ENCODE measurements at places on chromosomes 16 and 17.

DNA sequence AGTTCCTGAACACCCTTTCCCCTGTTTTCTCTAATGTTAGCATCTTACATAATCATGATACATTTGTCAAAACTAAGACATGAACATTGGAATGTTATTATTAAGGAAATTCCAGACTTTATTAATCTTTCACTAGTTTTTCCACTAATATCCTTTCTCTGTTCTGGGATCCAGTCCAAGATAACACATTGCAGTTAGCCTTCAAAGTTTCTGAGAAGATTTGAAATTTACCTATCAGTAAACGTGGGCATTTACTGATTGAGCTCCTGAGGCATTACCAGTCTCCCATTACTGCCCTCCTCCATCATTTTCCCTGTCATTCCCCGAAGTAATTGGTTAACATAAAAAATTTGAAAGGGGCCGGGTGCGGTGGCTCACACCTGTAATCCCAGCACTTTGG lies 5.7 kb upstream of the CD300LG start:
- DNase-seq = no peak

GRCh38 chr17:39151943-39152818 lies 744 bp upstream of the PLXDC1 start:
- DNase-seq = no peak

DNA sequence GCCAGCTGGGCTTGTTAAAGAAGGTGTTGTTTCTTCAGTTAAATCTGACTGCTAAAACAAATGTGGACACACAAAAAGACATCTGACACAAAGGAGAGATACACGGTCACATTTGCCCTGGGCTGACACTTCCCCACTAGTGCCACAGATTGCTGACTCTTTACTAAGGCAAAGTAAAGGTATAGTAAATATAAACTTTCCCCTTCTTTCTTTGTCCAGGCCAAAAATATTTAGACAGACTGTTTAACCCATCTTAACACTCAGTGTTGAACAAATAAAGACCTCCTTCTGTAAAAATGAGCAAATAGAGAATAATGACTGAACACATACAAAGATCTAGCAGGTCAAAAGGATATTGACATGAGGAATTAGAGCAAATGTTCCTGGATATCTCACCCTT lies 58.4 kb downstream of the SCNN1G start:
- DNase-seq = no peak

- no peak for DNase-seq
These were observed 7.1 kb downstream of the COPZ2 start for GRCh38 chr17:48030531-48030930.

- peak; percentile 83 for DNase-seq
These were observed 40.3 kb upstream of the CCNF start for GRCh38 chr16:2388875-2389433.

- no peak for DNase-seq
These were observed 42.8 kb downstream of the RAB11FIP3 start for GRCh38 chr16:468068-468821.

- DNase-seq = no peak
These were observed 8.6 kb upstream of the DDX52 start for GRCh38 chr17:37651849-37652248.

- DNase-seq = no peak
These were observed 14.5 kb downstream of the ZFHX3 start for GRCh38 chr16:73033271-73033998.

GRCh38 chr16:14564323-14564722 lies 65.7 kb downstream of the PARN start:
- DNase-seq = no peak

DNA sequence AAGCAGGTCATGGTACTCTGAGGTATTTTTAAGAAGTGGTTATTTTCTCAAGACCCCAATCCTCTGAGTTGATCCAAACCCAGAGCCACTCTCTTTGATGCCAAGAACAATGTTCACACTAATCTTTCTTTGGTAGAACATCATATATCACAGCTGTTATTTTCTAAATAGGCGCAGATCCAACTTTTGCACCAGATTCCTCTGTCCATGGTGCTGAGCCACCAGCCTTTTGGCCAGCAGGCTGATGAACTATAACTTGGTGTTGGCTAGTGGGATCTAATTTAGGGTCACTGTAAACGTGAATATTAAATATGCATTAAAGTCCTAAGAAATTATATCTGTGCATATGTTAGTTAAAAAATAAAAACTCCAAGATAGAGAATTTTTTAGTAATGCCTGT lies 7.0 kb upstream of the ZKSCAN2 start:
- peak; percentile 9 for DNase-seq

GRCh38 chr17:51954232-51954765 lies 204.2 kb downstream of the CA10 start:
- DNase-seq = no peak

- DNase-seq = no peak
These were observed 146.8 kb downstream of the CLEC16A start for GRCh38 chr16:11091021-11091785.

DNA sequence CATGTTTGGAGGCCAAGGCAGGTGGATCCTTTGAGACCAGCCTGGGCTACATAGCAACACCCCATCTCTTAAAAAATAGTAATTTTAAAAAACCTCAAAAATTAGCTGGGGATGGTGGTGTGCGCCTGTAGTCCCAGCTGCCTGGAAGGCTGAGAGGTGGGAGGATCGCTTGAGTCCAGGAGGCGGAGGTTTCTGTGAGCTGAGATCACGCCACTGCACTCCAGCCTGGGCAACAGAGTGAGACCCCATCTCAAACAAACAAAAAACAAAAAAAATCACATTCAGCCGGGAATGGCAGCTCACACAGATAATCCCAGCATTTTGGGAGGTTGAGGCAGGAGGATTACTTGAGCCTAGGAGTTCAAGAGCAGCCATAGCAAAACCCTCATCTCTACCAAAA lies 16.4 kb upstream of the YWHAE start:
- DNase-seq = no peak

GRCh38 chr17:7440113-7440833 lies 961 bp downstream of the FGF11 start:
- DNase-seq = no peak

DNA sequence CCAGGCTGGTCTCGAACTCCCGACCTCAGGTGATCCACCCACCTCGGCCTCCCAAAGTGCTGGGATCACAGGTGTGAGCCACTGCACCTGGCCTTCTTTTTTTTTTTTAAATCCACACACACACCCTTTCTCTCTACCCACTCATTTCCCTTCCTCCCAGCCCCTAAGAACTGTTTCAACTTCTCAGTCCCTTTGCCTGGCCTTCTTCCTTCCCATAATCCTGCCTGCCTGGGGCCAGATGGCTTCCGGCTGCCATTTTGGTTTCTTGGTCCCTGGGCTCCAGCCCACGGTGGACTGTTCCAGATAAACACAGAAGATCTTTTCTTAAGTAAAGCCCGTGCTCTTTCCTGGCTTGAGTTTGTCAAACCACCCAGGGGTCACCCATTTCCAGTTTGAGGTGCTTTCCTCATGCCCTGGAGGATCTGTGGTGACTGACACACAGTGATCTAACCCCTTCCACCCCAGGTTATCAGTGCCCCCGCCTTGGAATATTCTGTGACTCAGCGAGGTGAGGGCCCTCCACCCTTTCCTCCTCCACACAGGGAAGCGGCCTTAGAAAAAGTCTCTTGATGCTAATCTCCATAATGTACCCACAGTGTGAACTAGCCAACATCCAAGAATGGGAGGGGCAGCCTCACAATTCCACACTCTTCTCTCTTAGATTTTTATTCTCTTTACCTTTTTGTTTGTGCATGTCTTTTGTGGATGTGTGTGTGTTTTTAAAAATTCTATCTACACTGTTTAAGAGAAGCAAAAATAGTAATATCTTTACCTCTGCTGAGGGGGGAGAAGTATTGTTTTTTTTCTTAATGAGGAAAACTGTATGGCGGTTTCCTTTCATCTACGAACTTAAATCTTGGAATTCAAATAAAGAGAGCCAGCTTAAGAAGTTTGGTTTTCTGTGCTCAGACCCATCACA lies 60.0 kb downstream of the CRISPLD2 start:
- peak; percentile 28 for DNase-seq

- DNase-seq = peak; percentile 98
These were observed 34.4 kb downstream of the DDX19A start for GRCh38 chr16:70380919-70381603.

DNA sequence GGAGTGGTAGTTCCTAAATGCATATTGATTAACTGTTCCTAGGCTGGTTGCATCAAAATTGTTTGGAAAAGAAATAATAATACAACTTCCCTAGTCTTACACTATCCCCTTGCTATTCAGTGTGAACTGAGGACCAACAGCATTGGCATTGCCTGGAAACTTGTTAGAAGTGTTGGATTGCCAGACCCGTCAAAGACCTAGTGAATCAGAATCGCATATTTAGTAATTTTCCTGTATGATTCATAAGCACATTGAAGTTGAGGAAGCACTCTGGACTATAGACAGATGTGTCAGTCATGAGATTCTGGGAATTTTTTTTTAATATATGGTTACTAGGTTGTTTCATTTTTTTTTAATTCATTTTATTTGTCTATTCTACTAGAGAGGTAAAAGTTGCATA lies 34.7 kb upstream of the KCNJ16 start:
- DNase-seq = peak; percentile 81

All from iris pigment epithelial cell (primary cell).